ENCODE measurements at places on chromosomes 2 and 18.

DNA sequence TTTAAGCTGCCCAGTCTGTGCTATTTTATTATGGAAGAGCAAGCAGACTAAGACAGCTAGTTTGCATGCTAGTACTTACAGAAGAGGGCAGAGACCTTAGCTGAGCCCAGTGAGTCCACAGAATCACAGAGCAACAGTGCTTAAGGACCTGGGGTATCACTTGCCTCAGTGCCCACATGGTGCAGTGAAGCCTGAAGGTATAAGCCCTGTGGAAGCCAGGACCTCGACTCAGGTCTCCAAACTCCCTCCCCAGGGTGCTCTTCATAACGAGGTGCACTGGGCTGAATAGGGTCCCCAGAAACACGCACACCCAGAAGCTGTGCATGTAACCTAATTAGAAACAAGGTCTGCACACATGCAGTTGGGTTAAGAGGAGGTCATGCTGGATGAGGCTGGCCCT lies 718.1 kb downstream of the GALR1 start:
- DNase-seq, result no peak

DNA sequence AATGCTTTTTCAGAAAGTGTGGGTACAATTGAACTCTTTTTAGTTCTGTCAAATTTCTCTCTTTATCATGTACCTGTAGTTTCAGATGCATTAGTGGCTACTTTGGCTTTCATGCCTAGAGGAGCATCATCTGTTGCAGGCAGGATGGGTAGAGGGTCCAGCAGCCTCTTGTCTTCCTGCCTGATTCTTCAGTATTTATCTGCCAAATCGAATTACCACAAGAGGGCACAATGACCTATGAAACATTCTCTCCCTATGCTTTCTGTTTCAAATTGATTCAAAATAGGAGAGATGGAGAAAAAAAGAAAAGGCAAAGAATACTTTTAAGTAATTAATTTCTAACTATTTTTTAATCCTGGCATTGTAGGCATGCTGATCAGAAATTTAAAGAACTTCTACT lies 477.2 kb downstream of the TRIB2 start:
- DNase-seq, result no peak

DNA sequence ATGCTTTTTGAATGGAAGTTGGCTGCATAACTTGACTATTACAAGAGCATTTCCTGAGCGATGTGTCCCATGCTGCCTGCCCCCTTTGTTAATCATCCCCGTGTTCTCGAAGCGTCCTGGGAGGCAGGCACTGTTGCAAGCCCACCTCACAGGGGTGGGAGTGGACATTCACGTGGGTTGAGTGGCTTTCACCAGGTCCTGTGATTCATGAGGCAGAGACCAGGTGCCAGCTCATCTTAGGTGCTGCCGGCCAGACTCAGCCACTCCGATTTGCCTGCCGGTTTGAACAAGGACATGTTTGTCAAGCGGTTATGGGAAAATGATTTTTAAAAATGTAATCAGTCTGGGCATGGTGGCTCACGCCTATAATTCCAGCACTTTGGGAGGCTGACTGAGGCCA lies 112.5 kb downstream of the ZNF532 start:
- DNase-seq, result no peak

DNA sequence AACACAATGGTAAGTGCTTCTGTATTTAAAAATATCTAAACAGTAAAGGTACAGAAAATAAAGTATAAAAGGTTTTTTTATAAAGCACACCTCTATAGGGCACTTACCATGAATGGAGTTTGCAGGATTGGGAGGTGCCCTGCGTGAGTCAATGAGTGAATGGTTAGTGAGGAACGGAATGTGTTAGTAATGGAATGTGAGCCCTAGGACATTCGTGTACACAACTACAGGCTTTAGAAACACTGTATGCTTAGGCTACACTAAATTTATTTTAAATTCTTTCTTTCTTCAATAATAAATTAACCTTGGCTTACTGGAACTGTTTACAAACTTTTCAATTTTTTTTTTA lies 337.9 kb upstream of the SLC39A10 start:
- no peak for DNase-seq

- no peak for DNase-seq
These were observed 76.2 kb downstream of the CCBE1 start for GRCh38 chr18:59621027-59621426.

DNA sequence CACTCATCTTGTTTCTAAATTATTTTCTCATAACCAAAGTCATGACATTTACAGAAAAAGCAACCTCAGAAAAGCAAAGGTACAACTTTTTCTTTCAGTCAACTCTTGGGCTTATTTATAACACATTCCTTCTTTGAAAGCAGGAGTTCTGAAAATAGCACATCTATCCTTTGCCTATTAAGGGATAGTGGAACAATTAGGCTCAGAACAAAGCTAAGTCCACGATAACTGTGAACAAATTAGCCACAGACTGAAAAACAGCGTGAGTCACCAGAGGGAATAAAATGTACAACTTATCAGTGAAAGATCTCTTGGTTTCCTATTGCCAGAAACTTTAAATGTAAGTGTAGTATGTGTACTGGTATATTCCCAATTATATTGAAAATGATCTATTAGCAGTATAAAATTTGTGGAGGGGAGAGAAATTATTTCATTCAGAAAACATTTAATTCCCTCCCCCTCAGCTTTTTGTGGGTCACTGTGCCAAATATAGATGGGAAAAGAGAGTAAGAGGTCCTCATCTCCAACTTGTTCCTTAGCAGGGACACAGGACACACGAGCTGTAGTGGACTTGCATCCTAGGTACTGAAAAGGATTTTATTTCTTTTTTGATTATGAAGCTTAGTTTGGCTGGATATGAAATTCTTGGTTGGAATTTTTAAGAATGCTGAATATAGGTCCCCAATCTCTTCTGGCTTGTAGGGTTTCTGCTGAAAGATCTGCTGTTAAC lies 15.4 kb upstream of the MATN3 start:
- DNase-seq, result no peak

DNA sequence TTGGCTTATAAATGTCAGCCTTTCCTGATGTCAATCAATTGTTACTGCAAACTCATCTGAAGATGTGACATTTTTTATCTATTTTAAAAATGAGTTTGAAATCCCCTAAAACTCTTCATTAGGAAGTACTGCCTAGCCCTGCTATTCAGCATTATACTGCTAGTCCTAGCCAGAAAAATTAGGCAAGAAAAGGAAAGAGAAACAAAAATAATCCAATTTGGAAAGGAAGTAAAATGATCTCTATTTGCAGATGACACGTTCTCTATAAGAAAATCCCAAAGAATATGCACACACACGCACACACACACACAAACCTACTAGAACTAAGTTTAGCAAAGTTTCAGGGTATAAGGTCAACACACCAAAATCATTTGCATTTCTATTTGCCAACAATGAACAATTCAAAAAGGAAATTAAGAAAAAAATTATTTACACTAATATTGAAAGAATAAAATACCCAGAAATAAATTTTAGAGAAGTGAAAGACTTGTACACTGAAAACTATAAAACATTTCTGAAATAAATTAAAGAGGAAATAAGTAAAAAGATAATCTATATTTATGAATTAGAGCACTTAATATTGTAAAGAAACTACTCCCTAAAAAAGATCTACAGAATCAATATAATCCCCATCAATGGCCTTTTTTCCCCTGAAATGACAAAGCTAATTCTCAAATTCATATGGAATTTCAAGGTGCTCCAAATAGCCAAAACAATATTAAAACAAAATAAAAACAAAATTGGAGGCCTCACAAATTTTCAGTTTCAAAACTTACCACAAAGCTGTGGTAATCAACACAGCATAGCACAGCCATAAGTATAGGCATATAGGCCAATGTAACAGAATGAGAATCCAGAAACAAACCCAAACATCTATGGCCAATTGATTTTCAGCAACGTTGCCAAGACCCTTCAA lies 433.7 kb upstream of the TRIB2 start:
- no peak for DNase-seq

DNA sequence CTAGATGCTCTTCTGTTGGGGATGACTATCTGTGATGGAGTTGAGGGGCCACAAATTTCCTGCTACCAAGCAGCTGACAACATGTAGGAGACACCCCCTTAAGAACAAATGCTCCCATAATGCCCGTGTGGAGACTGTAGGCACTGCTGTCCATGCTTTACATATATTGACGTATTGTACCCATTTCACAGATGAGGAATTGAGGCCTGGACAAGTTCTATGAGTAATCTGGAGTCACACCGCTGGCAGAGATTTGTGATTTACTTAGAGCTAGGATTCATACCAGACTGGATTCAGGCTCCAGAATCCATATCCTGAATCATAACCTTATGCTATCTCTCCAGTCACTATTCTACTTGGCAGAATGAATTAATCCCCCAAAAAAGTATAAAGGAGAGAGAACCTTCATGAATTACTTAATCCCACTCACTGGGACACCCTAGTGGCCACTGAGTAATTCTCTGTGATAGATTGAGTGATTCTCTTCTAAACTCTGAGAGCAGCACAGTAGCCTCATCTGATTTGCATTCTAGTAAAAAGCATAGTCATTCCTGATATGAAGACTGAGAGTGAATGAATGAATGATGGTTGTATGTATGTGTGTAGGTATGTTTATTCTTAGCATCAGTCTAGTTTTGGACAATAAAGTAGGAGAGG lies 460.7 kb upstream of the MEIS1 start:
- DNase-seq, result no peak

DNA sequence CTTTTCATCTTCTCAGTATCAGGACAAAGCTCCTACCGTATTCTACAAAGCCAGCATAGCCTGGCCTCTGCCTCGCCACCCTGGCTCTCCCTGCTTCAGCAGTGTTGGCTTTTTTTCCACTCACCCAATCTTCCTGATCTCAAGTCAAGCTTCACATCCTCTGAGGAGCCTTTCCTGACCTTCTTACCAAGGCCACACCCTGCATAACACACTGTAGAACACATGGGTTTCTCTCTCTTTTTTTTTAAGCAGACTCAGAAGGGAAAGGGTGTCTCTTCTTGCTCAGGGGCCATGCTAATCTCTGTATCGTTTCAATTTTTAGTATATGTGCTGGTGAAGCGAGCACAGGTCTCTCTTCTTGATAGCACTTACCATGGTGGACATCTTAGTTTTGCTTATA lies 15.2 kb downstream of the FBXO36 start:
- no peak for DNase-seq

GRCh38 chr2:148922776-148923475 lies 47.9 kb downstream of the KIF5C start:
- no peak for DNase-seq

- no peak for DNase-seq
These were observed 80.2 kb downstream of the EFEMP1 start for GRCh38 chr2:55843096-55843993.

DNA sequence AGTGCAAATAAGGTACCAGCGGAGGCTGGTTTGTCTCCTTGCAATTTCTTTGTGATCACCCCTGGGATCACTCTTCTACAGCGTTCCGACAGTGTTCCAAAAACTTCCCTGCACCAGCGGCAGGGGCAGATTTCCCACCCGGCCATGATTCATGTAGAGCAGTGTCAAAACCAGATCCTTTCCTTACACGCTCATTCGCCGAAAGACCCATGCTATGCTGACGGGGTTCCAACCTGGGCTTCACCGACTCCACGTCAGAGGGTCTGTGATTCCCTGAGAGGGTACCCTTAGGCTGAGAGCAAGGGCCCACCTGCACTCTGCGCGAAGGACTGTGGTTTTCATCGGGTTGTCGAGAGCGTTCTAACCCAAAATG lies 423 bp upstream of the TTC27 start:
- peak; percentile 23 for DNase-seq

- DNase-seq, result no peak
These were observed 268.8 kb downstream of the IKZF2 start for GRCh38 chr2:212882626-212883025.

DNA sequence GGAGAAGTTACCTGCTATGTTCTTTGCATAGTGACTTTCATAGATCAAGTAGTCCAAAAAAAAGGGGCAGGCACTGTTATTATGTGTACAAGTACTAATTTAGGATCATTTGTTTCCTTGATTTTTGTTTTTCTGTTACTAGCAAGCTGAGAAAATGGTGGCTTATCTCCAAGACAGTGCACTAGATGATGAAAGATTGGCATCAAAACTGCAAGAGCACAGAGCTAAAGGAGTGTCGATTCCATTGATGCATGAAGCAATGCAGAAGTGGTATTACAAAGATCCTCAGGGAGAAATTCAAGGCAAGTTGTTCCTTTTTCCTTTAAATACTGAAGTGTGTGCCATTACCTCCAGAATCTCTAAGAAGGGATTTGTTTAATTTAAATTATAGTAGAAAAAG lies 19.6 kb upstream of the KCNJ13 start:
- no peak for DNase-seq

DNA sequence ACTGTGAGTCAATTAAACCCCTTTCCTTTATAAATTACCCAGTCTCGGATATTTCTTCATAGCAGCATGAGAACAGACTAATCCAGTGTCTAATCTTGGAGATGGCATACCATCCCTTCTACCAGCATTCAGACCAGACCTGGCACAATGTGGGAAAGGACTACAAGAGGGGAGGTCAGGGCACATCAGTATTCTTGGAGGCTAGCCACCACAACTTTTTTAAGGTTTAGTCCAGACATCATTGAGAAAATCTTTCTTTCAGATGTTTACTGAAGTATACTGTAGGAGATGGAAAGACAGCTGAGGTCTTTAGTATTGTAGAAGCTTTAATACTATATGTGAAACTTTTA lies 4.0 kb downstream of the RALB start:
- DNase-seq, result no peak

Measured in T-helper 17 cell (primary cell).